Activated T-helper 17 cell treated with anti-CD3 and anti-CD28 coated beads, Interleukin-2, amount 50 U/mL, for 72 hours (primary cell): ENCODE measurements at places on chromosomes 3 and 15. TPM values are rescaled to one million over a fixed set of nuclear protein-coding genes. Genes with fewer than 3 reads are reported as not detected.

DNA sequence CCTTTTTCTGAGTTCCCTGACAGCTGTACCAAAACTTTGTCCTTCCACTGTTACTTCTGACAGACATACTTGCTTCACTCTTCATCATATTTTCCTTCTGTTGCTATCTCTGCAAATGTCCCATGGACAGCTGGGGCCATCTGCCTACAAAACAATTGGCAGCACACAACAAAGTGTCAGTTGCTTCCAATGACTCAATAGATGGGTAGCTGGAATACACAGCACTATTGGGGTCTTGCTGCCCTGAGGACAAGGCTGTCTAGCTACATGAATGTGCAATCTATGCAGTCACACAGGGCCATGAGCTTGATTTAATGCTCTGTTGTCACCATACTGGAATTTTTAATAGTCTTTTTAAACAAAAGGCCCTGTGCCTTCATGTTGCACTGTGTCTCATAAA lies 192.8 kb downstream of the DTWD1 start:
- no peak for ATAC-seq

Gene MCF2L2
- total RNA-seq = 9.0 TPM

DNA sequence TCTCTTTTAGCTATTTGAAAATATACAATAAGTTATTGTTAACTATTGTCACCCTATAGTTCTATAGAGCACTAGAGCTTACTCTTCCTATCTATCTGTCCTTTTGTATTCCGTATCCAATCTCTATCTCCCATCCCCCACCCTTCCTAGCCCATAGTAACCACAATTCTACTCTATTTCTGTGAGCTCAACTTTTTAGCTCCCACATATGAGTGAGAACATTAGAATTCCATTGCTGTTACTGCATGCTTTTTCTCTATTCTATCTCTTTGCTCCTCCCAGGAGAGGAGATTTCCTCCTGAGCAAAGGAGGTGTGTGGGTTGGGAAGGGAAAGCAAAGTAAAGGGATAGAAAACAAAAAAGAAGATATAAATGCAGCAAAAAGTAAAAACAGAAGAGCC lies 105.6 kb upstream of the SLC4A7 start:
- no peak for ATAC-seq

DNA sequence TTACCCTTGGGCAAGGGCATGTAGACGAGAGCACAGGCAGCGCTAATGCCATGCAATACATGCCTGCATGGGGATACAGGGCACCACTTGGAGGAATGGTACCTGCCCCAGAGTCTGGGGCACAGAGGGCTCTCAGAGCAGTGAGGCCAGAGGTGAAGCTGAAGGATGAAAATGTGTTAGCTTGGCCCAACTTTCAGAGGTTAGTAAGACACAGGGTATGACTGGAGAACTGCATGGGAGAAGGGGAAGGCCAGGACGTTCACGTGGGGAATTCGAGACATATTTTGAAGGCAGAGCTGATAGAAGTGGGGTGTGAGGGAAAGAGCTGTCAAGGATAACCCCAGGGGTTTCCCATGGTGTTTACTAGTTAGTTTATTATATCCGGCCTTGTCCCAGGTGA lies 19.6 kb downstream of the CSRNP1 start:
- ATAC-seq = no peak

Gene TIMP4
- total RNA-seq = not detected

DNA sequence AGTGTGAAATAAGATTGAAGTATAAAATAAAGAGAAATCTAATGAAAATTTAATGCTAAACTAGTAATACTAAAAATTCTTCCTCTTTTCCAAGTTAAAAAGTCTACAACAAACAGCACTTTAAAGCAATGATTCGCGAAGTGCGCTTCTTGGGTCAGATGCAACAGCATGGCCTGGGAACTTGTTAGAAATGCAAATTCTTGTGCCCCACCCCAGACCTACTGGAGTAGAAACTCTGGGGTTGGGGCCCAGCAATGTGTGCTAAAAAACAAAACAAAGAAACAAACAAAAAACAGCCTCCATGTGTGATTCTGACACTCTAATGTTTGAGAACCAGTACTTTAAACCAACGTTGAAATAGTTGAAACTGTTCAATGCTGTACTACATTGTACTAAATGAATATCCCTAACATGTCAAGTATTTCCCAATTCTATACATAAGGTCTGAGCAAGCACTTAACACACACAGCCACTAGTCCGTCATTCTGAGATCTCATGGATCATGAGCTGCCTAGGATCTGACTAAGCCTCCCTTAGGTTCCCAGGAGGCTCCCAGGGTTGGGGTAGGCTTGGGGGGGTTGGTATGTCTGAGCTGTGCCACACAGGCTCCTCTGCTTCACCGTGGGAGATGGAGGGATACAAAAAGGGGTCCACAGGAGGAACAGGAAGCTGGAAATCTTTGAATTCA lies 6.1 kb downstream of the RASGRP1 start:
- no peak for ATAC-seq

GRCh38 chr3:110806924-110807323 lies 264.7 kb upstream of the NECTIN3 start:
- no peak for ATAC-seq

- no peak for ATAC-seq
Observed at GRCh38 chr15:52308446-52309153, 13.0 kb upstream of the MYO5C start.

- ATAC-seq = no peak
Observed at GRCh38 chr3:66957367-66957766, 40.7 kb upstream of the KBTBD8 start.

DNA sequence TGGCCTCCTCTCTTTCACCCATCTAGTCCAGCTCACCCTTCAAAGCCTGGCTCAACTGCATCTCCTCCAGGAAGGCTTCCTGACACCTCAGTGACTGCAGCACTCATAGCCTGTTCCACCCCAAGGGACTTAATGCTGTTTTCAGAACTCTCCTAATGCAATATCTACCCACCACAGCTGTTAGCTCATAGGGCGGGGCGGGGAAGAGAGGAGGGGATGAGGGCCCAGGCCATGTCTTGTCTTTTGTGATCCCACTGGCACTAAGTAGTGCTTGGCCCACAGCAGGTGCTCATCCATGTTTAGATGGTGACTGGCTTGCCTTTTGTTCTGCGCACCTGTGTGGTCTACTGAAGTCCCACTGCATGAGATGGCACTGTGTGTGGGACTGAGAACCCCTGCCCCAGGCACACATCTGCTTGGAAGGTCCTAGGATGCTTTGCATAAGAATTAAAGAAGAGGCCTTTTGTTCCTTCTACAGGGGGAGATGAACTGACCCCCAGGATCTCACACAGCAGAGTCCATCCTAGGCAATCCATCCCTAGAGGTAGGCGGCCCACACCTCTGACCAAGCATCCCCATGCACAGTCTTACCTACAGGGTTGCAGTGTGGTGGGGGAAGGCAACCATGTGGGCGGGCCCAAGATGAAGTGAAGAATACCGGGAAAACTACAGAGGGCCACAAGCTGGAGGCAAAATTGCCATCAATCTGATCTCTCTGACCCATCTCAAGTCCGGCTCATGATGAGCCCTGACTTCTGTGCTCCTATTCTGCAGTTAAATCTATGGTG lies 23.0 kb downstream of the SLC12A8 start:
- ATAC-seq = no peak

- ATAC-seq = no peak
Observed at GRCh38 chr3:14452740-14453710, 50.6 kb downstream of the SLC6A6 start.

GRCh38 chr3:173009410-173009809 lies 131.6 kb downstream of the SPATA16 start:
- ATAC-seq = peak; percentile 16

GRCh38 chr3:46541835-46542234 lies 24.3 kb downstream of the LRRC2 start:
- ATAC-seq = no peak

- no peak for ATAC-seq
Observed at GRCh38 chr3:7328339-7328738, 467.4 kb downstream of the GRM7 start.

DNA sequence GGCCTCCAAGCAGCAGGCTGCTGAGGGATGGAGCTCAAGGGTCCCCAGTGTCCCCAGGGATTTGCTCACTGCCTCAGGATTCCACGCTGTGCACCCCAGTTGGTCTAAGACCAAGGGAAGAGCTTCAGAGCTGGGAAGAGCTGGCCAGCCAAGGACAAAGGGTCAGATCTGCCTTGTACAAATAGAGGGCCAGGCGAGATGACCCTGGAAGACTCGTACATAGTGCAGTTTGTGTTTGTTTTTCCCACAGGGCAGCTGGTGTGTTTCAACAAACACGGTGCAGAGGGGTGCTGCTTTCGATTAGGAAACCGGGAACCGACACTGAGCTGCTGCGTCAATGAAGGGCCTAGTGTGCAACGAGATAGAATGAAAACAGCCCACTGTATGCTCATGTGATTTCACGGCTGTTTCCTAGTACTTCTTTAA lies 56.1 kb upstream of the TRPM1 start:
- no peak for ATAC-seq

- ATAC-seq = no peak
Observed at GRCh38 chr15:73997986-73998385, 3.5 kb downstream of the PML start.

Gene SLC2A2
- total RNA-seq = not detected

GRCh38 chr15:80059786-80060355 lies 395 bp downstream of the ZFAND6 start:
- ATAC-seq = peak; percentile 72

Gene MYLK
- total RNA-seq = not detected

GRCh38 chr3:101632586-101632985 lies 44.3 kb downstream of the ZBTB11 start:
- no peak for ATAC-seq

- no peak for ATAC-seq
Observed at GRCh38 chr15:61794276-61794675, 266.0 kb downstream of the VPS13C start.

DNA sequence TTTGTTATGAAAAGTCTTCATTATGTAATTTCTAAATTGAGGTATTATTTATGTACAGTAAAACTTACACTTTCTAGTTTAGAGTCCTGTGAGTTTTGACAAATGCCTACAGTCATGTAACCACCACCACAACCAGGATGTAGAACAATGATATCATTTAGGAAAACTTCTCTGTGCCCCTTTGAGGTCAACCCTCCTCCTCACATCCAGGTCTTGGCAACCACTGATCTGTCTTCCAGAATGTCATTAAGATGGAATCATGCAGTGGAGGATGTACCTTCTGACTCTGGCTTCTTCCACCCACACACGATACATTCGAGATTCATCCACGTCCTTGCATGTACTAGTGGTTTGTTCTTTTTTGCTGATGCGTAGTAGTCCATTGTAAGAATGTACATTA lies 23.2 kb downstream of the MINAR1 start:
- ATAC-seq = no peak

DNA sequence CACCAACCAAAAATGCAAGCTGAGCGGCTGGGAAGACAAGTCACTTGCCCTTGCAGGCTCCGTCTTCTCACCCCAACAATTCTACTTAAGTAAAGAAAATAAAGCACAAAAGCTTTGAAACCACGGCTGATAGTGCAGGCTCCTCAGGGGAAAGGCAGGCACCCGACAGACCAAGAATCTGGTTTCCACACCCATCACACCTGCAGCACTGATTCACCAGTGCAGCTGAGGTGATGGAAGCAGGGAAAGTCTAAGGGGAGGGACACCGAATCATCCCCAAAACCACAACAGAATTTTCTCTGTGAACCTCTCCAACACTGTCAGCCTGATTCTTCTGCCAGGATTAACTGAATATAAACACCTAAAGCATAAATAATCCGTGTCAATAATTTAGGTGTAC lies 62.0 kb upstream of the NSMCE3 start:
- no peak for ATAC-seq

Gene TGM5
- total RNA-seq = 0.48 TPM

Gene POC1A
- total RNA-seq = 19.5 TPM

Gene FILIP1L
- 0.35 TPM for total RNA-seq

Gene GPR171
- 131 TPM for total RNA-seq

- no peak for ATAC-seq
Observed at GRCh38 chr3:82078246-82078645, 316.8 kb upstream of the GBE1 start.

Gene MITF
- total RNA-seq = not detected

GRCh38 chr15:25437777-25438600 lies 835 bp downstream of the UBE3A start:
- peak; percentile 50 for ATAC-seq

Gene GTF2E1
- total RNA-seq = 20.2 TPM

Gene MKRN2OS
- total RNA-seq = not detected

GRCh38 chr15:70025413-70026296 lies 72.1 kb downstream of the TLE3 start:
- no peak for ATAC-seq
